ENCODE measurements at places on chromosomes 7 and 10. TPM values are rescaled to one million over a fixed set of nuclear protein-coding genes. Genes with fewer than 3 reads are reported as not detected.

The APBB1IP gene
- total RNA-seq: 0.82 TPM

The NANOS1 gene
- total RNA-seq: 7.3 TPM

The MYO1G gene
- 0.41 TPM for total RNA-seq

The TRIM73 gene
- total RNA-seq: 2.9 TPM

The SLC13A4 gene
- 12.6 TPM for total RNA-seq

The TNPO3 gene
- 101 TPM for total RNA-seq

The CLEC5A gene
- total RNA-seq: not detected
